ENCODE measurements at places on chromosomes 2 and 18.

DNA sequence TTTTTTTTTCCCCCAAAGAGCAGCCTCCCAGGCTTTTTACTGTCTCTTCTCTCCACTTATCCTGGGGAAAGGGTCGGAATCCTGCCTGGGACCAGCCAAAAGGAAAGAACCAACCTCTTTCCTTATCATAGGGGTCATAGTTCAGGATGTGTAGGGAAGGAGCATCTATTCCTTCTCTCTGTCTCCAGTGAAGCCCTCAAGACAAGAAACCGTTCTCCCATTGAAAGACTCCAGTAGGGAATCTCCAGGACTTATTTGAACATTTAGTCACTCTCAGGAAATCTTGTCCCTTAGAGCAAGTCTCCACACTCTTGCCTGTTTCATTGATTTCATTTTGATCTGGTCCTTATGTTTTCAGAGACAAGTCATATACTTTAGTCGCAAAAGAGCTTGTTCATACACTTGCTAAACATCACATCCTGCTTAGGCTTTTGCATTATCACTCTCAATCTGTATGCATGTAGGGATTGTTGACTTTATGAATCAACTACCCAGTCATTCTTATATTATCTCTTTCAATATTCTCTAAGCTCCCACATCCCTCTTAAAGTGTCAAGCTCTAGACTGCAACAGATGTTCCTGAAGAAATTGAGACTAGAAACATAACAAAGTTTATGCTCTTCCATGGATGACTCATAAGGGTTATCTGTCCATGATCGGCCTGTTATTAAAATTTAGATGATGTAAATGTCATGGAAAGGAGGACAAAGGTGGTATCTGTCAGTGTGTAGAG, 116.2 kb upstream of the ST6GAL2 start:
- DNase-seq: no peak

DNA sequence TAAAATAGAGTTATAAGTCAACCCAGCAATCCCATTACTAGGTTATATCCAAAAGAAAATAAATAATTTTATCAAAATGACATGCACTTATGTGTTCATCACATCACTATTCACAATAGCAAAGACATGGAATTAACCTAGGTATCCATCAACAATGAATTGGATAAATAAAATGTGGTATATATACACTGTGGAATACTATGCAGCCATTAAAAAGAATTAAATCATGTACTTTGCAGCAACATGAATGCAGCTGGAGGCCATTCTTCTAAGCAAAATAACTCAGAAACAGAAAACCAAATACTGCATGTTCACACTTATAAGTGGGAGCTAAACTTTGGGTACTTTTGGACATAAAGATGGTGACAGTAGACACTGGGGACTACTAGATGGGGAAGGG, 626.0 kb downstream of the ADCYAP1 start:
- DNase-seq: no peak

DNA sequence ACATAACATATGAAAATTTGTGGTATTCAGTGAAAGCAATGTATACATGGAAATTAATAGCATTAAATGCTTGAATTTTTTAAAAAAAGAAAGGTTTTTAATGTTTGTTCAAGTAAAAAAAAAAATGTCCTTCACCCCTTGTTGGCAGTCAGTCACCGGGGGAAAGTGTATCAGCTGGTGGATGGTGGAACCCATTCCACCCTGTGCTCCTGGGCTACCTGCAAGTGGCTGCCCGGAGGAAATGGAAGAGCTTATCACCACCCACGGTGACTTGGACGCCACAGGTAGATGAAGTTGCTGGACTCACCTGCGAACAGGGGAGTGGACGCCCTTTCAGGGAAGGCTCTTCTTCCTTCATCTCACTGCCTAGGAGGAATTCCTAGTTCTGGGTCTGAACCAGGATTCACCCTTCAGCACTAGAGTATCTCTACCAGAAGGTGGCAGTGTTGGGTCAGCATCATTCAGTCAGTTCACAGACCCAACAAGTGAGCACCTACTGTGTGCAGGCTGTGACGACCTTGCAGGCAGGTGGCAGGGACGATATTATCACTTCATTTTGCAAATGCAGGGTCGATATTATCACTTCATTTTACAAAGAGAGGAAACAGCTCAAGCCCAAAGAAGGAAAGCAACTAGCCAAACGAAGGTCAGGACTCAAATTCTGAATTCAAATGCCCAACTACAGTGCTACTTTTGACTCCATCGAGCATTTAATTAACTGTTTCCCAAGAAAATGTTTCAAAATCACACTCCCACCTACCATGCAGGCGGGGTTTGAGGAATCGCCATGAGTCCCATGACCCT, 35.8 kb downstream of the CIB4 start:
- DNase-seq: peak; percentile 24

- DNase-seq: no peak
Measured at GRCh38 chr18:72539901-72540300, 4.2 kb downstream of the CBLN2 start.

- DNase-seq: no peak
Measured at GRCh38 chr18:1002653-1003178, 98.0 kb downstream of the ADCYAP1 start.

DNA sequence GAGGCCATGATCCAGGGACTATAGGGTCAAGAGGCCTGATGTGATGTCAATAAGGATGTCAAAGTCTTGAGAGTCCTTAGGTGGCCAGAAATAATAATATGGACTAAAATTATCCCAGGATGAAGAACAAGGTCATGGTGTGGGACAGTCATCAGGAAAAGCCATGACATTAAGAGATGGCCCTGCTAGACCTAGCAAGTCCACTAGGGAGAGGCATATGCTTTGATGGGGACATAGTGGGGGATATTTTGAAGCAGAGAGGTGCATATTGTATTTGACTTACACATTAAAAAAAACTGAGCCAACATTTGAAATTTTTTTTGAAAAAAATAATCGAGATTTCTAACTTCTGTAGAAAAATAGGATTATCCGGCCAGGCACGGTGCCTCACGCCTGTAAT, 53.3 kb upstream of the CXCR4 start:
- DNase-seq: no peak

DNA sequence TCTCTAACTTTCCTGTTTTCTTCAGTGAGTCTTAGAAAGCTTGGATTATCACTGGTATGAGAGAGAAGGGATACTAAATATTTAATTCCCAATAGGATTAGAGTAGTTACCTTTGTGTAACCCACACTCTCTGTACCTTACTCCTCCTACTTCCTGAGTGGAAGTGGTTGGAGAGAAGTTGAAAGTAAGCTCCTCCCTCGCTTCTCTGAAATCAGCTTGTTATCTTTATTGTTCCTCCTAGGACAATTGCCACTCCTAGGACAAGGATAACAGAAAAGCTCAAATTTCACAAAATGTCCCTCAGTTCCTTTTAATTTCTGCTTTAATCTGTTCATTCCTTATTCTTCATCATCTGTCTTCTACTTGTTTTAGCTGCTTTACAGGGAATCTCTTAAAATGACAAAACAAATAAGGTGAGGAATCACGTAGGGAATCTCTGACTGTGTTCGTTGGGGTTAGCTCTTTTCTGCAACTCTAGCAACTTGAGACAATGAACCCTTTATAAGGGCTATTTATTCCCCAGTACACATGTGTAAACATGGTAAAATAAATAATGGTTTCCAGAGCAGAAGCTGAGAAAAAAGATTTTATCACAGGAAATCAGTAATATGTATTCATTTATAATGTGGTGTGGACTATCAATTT, 8.6 kb downstream of the ITPRID2 start:
- DNase-seq: no peak

DNA sequence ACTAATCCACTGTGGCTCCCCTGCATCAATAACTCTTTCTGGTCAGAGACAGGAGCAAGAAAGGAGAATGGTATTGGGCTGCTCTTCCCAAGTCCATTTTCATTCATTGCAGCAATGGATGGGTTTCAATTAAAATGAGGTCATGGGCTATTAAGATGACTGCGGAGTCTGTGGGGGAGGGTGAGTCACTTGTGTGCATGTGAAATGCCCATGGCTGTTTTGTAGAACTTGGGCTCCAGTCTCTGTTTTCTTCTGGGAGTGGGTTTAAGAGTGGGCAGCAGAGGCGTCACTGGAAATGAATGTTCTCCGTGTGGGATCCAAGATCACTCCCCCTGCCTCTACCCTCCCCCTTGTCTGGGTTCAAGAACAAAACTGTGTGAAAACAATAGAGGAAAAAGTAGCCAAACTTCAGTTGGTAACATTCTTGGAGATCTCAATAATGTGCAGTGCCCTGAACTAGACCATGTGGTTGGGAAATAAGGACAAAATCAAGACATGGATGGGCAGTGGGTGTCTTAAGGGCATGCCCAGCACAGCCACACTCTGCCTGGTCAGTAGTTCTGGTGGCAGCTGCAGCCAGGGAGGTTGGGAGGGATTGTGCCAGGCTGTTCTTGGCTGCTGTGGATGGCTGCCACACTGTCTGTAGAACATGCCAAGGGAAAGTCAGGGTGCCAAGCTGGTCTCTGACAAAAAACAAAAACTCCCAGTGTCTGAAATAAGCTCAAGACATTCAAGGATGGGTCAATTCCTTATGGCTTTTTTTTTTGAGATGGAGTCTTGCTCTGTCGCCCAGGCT, 68.2 kb upstream of the CXCR4 start:
- no peak for DNase-seq

DNA sequence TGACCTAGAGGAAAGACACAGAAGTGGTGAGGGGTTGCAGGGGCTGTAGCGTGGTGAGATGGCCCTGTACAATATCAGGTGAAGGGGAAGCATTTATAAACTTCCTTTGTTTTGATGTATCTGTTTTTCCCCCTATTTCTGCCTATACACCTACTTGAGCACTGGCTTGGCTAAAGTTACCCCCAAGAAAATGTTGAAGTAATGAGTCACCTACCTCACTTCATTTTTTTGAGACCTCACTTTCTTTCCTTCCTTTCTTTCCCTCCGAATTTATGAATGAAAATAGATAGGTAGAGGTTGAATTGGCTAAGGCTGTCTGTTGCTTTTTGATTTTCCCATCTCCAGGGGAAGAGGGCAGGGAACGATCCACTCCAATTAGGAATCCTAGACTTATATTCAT, 231.1 kb upstream of the EPAS1 start:
- no peak for DNase-seq

DNA sequence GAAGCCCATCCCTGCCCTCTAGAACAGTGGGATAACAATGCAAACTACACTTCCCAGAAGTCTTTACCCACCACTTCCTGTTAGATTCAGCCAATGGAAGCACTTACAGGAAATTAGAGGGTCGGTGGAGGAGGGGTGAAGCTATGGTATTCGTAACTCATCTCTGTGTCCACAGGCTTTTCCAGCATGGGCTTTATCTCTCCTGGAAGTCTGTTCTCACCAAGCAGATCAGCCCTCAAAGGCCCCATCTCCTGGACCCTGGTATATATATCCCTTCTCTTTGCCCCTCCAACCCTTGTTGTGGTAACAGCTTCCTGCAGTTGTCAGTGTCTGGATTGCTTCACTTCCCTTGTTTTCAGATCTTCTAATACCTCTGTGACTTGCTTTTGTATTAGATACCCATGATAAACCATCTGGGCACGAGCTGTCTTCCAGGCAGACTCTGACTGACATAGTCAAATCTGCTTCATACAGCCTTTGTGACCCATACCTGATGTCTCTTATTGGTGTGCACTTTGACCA, 475.0 kb upstream of the POU3F3 start:
- no peak for DNase-seq

GRCh38 chr2:196511258-196512168, 128.0 kb upstream of the CCDC150 start:
- DNase-seq: no peak

DNA sequence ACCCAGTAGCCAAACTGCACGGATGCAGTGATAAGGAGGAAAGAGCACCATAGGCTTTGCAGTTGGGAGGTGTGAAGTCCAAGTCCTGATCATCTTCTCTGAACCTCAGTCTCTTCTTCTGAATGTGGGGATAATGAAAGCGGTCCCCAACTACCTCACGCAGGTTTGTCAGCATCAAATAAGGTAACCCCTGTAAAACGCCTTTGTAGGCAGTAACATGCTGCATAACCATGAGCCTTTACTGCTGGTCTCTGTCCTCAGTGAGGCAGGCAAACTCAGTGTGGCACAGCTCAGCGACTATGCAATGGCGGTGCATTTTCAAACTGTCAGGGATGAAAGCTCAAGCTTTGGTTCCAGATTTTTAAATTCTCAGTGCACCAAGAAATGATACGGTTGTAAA, 46.1 kb downstream of the DNMT3A start:
- no peak for DNase-seq

- DNase-seq: no peak
Measured at GRCh38 chr2:231300020-231300721, 95.3 kb upstream of the B3GNT7 start.

GRCh38 chr2:55923091-55923981, at the start of gene EFEMP1:
EFEMP1 (minus strand) TSS chr2:55923782; CDS start chr2:55922440, 1,342 bp downstream.
- peak; percentile 28 for DNase-seq

GRCh38 chr2:23753291-23754010, 173.5 kb downstream of the ATAD2B start:
- no peak for DNase-seq

DNA sequence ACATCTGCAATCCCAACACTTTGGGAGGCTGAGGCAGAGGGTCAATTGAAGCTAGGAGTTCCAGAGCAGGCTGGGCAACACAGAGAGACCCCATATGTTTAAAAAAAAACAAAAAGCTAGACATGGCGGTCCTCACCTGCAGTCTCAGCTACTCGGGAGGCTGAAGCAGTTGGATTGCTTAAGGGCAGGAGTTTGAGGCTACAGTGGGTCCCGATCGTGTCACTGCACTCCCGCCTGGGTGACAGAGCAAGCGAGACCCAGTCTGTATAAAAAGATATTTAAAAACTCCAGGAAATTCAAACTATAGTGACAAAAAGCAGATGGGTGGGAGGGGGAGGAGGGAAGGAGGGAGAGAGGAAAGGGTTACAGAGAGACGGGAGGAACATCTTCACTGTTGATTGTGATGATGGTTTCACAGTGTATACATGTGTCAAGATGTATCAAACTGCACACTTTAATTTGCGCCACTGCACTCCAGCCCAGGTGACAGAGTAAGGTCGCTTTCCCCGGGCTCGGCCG, 942 bp upstream of the ZNF236 start:
- no peak for DNase-seq

GRCh38 chr2:21265752-21266151, 142.0 kb downstream of the TDRD15 start:
- DNase-seq: no peak

DNA sequence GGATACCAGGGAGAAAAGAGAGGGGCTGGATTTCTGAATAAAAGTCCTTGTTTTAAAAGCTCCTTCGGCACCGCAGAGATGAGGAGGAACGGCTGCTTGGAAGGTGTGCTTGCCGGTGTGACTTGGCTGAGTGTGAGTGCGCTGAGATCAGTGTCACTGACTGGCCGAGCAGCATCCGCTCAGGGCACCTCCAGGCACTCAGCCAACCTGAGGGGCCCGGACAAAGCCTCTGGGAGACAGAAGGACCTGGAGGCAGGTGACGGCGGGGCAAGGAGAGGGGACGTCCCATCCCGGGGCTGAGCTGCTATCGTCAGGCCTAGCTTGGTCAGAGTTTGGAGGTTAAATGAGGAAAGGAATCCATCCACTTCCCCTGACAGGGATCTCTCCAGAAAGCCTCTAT, 16.8 kb upstream of the ALLC start:
- no peak for DNase-seq

GRCh38 chr2:106623456-106623855, 136.3 kb downstream of the CD8B2 start:
- DNase-seq: no peak
